ENCODE measurements at places on chromosomes 4 and X.

- no peak for DNase-seq
These were observed 24.1 kb downstream of the HPRT1 start for GRCh38 chrX:134484039-134484438.

DNA sequence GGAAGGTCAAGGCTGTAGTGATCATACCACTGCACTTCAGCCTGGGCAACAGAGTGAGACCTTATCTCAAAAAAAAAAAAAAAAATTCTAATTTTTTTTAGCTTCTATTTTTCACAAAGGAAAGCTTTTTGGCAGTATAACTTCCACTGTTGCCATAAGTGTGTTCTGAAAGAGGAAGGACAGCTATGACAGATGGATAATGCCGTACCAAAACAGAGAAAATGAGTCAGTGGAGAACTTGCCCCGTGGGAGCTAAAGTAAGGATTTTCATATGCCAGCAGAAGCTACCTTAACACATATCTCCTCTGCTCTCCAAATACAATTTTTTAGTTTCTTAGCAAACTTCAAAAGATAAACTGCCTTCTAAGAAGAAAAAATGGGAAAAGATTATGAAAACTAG is 43.7 kb downstream of the RPS3A start:
- DNase-seq = no peak

DNA sequence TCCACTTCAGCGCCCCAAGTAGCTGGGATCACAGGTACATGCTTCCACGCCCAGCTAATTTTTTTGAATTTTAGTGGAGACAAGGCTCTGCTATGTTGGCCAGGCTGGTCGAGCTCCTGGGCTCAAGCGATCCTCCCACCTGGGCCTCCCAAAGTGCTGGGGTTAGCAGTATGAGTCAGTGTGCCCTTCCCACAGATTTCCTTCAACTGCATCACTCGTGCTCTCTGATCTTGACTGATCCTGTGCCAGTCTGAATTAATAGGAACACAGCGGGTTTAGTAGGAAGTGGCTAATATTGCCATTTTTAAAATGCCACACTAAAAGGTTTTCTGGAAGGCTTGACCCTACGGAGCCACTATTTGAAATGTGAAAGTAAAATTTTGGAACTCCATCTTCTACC is 4.3 kb upstream of the SHROOM2 start:
- DNase-seq = no peak

DNA sequence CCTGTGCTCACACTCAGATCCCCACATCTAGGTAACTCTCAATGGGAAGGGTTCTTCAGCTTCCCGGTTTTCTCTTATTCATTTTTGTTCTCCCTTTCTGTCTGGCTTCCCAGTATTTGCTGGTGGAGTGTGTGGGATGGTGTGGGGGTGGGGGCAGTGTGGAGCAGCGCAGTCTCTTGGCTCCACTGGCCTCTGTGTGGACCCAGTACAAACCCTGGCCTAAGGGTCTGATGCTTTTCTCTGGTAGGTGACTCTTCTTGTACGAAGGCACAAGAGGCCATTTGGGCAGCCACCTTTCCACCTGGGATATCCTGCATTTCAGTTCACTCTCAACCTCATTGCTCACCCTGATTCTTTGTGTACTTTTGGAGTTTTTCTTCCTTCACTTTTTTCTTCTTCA is 71.3 kb downstream of the NBDY start:
- no peak for DNase-seq

GRCh38 chrX:123859846-123860838 is at the start of gene XIAP:
Gene XIAP, plus strand, starts transcription at chrX:123860053. Its CDS starts 25,610 bp downstream, at chrX:123885663.
- DNase-seq = peak; percentile 46

GRCh38 chr4:78684325-78685079 is 91.6 kb upstream of the BMP2K start:
- no peak for DNase-seq

GRCh38 chr4:137238456-137239162 is 293.7 kb downstream of the PCDH18 start:
- no peak for DNase-seq

DNA sequence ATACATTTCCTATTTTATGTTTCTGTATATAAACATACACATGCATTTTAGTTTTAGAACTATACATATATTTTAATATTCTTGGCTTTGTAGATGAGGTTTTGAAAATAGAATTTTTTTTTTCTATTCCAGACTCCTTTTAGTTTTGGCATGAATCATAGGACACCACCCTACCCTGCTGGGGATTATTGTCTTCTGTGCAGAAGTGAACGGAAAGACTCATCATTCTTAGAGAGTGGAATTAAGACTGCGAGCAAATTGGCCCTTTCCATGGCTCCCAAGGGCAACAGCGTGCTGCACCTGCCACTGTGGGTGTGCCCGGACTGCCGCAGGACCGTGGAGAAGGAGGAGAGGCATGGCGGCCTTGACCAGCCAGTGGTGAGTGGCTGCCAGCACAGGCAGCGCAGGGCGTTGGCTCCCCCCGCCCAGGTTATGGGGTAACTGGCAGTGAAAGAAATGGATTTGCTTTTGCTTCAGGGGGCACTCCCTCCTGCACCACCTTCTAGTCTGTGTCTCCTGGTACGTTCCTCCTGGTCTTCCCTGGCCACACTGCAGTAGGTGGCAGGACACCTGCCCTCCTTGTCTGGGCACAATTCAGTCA is 59.6 kb downstream of the FAM193A start:
- DNase-seq = no peak

DNA sequence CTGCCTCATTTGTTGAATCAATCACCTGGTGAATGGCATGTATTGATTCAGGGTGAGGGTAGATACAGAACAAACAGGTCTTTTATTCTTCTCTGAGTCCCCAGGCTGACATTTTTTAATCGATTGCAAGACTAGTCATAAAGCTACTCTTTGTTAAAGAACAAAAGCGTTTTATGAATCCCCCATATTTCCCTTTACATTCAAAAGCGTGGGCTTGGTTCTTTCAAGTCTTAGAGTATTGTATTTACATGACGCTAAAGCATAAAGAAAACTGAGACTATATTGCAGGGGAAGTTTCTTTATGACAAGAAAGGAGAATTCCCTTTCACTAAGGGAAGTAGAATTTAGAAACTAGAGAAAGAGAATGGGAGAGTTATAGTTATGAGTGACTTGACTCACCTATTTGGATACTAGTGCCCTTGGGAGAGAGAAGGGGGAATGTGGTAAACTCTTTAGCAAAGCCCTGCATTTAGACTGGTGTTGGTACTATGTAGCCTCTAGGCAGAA is 69.3 kb upstream of the PDE5A start:
- no peak for DNase-seq

DNA sequence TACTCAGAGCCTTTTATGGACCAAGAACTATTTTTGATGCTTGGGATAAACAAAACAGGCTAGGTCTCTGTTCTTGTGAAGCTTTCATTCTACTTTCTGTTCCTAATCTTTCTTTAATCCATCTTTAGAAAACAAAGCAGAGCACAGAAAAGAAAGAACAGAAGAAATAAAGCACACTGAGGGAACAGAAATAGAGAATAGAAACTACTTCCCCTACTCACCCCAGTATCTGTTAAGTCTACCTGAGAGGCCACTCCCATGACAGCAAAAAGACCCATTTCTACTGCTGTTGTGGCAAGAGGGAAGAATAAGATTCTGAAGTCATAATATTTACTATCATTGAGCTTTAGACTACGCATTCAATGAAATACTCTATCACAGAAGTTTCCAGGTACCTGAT is 9.2 kb downstream of the RFC1 start:
- no peak for DNase-seq

- DNase-seq = no peak
These were observed 17.4 kb upstream of the PDCL2 start for GRCh38 chr4:55609393-55609866.

DNA sequence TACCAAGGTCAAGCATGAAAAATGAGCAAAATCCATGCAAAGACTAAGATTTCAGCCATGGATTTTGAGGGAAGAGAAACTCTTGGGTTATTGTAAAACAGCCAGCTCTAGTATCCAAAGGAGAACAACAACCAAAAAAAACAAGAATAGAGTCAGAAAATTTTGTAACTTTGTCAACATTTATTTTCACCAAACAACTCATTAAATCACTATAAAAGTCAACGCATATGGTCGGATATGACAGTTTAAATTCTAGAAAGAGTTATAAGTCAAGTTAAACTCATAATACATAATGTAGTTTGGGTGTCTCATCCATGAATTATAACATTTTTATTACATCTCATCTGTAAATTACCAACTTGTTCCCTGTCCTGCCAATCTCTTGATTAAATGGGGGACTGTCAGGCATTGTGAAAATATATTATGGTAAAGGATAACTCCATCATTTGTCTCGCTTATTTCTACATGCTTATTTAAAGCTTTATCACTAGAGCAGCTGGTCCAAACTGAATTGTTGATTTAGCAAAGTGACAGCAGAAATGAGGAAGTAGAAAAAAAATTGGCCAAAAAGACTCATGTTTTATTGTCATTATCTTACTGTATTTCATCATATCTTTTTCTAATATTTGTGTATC is 224.8 kb upstream of the NOCT start:
- DNase-seq = no peak

DNA sequence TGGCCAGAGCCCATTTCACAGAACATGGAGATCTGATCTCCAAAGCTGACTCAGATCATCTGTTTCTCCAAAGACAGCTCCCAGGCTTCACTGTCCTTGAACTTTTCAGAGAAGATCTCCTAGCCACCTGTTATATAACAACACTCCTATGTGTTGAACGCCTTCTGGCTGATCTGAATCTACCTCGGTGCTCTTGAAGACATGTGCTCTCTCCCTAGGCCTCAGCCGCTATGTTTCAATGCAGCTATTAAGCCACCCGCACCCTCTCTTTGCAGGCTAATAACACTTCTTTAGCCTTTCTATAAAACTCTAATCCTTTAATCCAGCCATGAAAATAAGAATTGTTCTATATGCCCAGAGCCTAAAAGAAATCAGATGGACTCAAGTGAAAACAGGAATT is 34.9 kb downstream of the SEL1L3 start:
- no peak for DNase-seq

GRCh38 chr4:39814403-39815185 is 116.7 kb downstream of the UBE2K start:
- DNase-seq = peak; percentile 13

- no peak for DNase-seq
These were observed 1.5 kb downstream of the KLHL2 start for GRCh38 chr4:165208741-165209388.

DNA sequence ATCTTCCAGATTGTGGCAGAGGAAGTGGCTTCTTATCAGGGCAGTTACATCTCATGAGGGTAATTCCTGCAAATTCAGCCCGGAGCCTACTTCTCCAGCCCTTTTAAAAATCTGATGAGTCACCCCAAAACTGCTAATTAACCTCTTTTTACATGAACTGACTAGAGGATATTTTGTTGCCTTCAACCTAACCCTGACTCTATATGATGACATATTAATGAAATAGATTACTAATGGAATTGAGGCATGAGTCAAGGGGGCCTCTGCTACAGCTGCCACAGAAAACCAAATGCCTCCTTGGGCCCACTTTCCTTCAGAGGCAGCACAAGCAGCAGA is 72.5 kb downstream of the QRFPR start:
- DNase-seq = no peak

- no peak for DNase-seq
These were observed 27.7 kb upstream of the TADA2B start for GRCh38 chr4:7015383-7016035.

DNA sequence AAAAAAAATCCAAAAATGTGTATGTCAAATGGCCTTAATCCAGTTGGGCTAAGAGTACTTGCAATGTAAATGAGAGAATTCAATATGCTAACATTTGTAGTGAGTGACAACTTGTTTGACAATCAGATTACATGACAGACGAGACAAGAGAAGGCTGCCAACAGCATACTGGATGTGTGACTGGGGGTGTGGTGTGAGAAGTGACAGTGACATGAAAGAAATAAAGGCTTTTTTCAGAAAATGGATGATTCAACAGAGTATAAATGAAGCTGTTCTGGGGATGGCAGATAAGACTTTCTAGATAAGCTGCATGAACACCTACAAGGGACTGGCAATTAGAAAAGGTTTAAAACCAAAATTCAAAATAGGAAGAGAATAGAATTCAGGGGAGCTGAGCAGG is 143.4 kb downstream of the CENPC start:
- DNase-seq = no peak

- no peak for DNase-seq
These were observed 220.0 kb downstream of the PCDH18 start for GRCh38 chr4:137312257-137312656.

DNA sequence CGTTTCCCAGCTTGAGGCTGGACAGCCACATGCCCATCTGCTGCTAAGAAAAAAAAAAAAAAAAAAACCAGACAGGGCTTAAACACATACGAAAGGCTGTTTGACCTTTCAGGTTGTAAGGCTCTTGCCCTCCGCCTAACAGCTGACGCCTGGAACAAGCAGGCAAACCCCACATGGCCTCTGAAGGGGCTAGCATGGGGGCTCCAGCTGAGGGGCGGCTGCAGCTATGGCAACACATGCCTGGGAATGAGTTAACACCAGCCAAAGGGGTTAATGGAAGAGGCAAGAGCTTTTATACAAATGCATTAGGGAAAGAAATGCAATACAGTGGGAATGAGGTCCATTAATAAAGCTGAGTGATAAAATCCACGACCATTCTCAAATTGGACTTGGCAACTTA is 183.6 kb downstream of the ENOX2 start:
- no peak for DNase-seq

DNA sequence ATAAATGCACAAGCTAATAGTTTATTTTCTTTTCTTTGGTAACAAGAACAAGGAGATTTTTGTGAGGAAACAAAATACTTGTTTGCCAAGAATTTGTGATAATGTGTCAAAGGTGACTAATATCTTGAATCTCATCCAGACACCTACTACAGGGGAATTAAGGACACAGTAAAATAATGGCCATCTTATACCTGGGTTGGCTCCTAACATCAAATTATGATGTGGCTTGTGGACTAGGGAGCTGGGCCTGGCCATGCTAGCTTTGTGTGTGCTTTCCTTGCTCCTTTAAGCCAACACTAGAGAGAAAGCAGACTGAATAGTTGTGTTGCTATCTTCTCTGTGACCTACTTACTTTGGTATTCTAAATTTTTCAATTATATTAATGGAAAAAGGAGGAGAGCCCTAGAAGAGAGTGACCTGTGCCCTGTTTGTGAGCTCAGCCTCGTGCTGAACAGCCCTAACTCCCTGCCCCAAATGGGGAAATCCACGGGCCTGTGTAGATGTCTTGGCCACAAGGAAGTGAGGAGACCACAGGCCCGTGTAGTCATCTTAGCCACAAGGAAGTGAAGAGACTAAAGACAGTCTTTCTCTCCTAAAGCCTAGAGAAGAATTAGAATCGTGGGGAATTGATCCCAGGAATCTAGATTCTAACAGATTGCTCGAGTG is 23.3 kb downstream of the ARHGAP24 start:
- DNase-seq = no peak

DNA sequence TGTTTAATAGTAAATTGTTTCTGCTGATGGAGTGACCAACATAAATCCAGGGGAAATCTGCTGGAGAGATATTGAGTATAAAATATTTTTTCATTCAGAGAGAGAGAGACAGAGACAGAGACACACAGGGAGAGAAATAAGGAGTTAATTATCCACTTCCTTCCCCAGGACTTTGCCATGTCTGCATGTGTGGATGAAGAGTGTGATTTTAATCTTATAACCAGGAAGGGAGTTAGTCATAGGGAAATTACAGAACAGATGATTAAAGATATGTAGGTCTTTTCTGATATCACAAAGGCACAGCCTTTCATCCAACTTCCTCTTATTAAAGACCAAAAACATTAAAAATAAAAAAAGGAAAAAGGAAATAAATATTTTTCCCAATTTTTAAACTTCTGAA is 526.3 kb downstream of the SPRY1 start:
- DNase-seq = no peak
